ENCODE measurements at places on chromosomes 13 and 19. TPM values are rescaled to one million over a fixed set of nuclear protein-coding genes. Genes with fewer than 3 reads are reported as not detected.

ZNF709 gene
- 1.5 TPM for polyA plus RNA-seq

SERP2 gene
- polyA plus RNA-seq: 11.2 TPM

C2CD4C gene
- polyA plus RNA-seq: 0.05 TPM

TSKS gene
- polyA plus RNA-seq: 0.07 TPM

C19orf85 gene
- polyA plus RNA-seq: not detected

CEACAM3 gene
- polyA plus RNA-seq: not detected

ADGRE1 gene
- not detected for polyA plus RNA-seq

NBEA gene
- 3.6 TPM for polyA plus RNA-seq

CALR3 gene
- not detected for polyA plus RNA-seq

SWSAP1 gene
- polyA plus RNA-seq: 0.76 TPM

TRPC4 gene
- 30.7 TPM for polyA plus RNA-seq

SF3A2 gene
- 14.8 TPM for polyA plus RNA-seq

TRPM4 gene
- polyA plus RNA-seq: 6.7 TPM

TPTE2 gene
- polyA plus RNA-seq: not detected

GRIK5 gene
- 0.69 TPM for polyA plus RNA-seq

TLE2 gene
- 1.8 TPM for polyA plus RNA-seq

SLITRK6 gene
- polyA plus RNA-seq: 3.3 TPM

ZNF823 gene
- polyA plus RNA-seq: 3.4 TPM

SOX21 gene
- not detected for polyA plus RNA-seq

OR7A5 gene
- not detected for polyA plus RNA-seq

ELOF1 gene
- polyA plus RNA-seq: 52.2 TPM

BRME1 gene
- 0.29 TPM for polyA plus RNA-seq

C5AR2 gene
- polyA plus RNA-seq: 0.02 TPM

ZSCAN4 gene
- not detected for polyA plus RNA-seq

RPL28 gene
- 548 TPM for polyA plus RNA-seq

SELENOV gene
- polyA plus RNA-seq: not detected

INTS6 gene
- 29.3 TPM for polyA plus RNA-seq

CD22 gene
- polyA plus RNA-seq: 0.95 TPM

PLPP2 gene
- polyA plus RNA-seq: 1.8 TPM

Data from fibroblast of lung (primary cell).